Esophagus squamous epithelium (tissue), 5 donors: ENCODE measurements at places on chromosomes 7 and 10.

GRCh38 chr10:90915766-90916075 is 5.2 kb downstream of the ANKRD1 start:
- no peak for DNase-seq

DNA sequence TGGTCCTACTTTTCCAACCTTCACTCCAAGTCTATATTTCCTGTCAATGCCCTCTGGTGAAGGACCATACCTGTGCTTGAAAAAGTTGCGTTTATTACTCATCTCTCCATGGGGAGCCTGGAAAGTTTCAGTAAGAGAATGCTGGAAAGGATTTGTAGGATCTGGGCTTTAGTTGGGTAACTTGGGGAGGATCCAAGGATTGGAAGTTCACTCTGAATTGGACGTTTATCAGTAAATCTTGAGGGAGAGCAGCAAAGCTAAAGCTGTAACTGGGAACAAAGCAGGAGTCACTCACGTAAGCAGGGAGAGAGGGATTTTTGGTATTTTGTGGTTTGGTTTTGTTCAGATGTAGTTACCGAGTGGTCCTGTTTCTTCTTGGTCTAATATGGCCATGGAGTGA is 51.4 kb upstream of the NPVF start:
- no peak for DNase-seq

DNA sequence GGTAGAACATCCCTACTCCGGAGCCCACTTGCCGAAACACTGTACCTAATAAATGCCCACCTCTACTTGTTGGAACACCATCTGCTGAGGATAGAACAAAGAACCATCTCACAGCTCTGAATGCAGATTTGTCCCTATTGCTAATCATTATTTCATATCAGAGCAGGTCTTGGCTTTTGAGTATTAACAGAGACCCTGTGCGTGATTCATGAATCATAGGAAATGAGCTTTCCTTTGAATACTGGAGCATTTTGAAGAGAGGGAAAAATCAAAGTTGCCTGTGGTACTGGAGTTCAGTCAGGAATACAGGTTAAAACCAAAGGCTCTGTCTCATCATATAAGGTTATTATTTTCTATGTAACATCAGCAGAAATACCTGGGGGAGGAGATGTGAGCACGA is 1132.3 kb downstream of the XPNPEP1 start:
- DNase-seq = no peak

GRCh38 chr7:47715631-47716068 is 133.7 kb upstream of the TNS3 start:
- no peak for DNase-seq

- DNase-seq = no peak
These were observed 112.0 kb downstream of the TRRAP start for GRCh38 chr7:98990356-98990755.

- DNase-seq = no peak
These were observed 361.5 kb downstream of the FRMD4A start for GRCh38 chr10:13969118-13969791.

GRCh38 chr7:13115855-13116254 is 428.4 kb downstream of the ARL4A start:
- DNase-seq = no peak

GRCh38 chr7:106314875-106315274 is 30.1 kb upstream of the NAMPT start:
- DNase-seq = no peak

- DNase-seq = no peak
These were observed 19.6 kb upstream of the AGAP5 start for GRCh38 chr10:73717556-73717955.

DNA sequence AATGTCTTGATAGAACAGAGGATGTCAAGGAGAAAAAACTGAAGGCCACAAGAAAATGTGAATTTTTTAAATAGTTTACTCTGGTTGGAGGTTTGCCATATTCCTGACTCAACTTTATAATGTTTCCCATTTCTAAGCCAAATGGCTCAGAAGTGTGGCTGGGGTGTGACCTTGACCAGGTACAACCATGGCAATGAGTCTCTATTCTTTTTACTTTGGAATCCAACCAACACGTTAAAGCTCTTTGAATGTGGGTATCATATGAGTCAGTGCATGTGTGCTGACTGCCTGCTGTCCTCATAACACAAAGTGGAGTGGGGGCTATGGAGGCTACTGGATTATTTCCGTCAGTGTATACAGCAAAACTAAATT is 33.5 kb upstream of the DLD start:
- DNase-seq = no peak

DNA sequence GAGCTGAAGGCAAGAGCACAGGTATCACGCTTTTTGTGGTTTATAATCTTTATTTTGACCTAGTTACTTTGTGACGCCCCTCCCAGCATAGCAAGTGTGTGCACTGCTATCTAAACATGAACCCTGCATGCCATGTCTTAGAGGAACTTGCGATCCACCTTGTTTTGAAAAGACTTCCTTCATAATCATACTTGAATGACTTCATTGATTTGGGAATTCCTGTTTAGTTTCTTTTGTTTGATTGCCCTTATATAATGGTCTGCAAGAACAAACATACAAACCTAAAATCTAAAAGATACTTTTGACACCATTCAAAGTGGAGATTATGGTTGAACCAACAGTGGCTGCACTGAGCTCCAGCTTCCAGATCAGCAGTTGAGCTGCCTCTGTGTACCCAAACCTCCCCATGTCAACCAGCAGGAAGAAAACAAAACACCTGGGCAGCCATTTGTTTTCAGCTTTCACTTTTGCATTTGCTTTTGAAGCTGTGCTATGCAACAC is 132.6 kb downstream of the CELF2 start:
- DNase-seq = no peak

- DNase-seq = no peak
These were observed 16.0 kb downstream of the PPP1R9A start for GRCh38 chr7:94923412-94923811.

DNA sequence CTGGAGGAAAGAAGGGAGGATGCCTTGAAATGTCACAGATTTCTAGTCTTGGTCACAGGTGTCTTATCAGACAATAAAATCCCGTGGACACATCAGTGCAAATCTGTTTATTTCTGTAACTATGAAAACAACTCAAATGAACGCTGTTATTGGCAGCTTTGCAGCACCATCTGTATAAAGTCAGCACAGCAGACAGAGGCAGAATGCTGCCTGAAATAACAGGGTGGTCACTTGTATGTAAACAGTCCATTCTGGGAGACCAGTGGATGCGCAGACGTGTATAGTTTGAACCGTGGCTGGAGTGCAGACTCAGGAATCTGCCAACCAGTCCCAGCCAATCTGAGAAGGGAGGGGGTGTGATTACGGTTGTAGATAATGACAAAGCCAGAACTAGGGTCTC is 54.8 kb downstream of the SEC23IP start:
- DNase-seq = no peak

GRCh38 chr7:460374-461116 is 59.1 kb downstream of the PDGFA start:
- no peak for DNase-seq

DNA sequence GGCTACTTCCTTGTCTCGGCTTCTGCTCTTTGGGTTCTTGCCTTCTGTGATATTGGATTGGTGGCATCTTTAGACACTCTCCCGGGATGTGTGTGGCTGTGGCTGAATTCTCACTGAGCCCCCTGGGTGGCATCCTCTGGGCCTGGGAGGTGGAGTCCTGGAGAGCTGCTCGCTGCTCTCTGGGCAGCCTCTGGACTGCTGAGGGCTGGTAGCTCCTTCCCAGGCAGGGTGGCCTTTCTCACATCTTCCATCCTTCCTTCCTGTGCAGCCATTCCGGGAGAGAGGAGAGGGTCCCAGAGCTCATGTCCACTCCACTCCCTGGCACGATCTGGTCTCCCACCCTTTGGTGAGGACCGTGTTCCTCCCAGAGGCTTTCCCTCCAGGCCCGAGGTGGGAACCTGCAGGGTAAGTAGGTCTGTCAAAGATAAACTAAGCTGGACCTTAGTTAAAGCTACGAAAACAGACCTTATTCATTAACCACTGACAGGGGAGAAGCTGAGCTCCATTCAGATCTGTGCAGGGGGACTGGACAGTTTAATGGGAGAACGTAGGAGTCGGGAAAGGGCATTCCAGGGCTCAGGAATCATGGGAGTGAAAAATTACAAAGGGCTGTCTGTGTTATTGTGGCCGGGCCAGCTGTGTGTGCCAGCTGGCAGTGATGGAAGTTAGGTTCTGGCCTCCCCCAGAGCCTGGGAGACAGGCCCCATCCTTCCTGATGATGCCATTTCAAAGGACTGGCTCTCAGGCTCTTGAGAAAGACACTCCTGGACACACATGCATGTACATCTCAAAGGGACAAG is 8.7 kb downstream of the ATP6V0E2 start:
- DNase-seq = no peak

- no peak for DNase-seq
These were observed 252.7 kb upstream of the FERD3L start for GRCh38 chr7:19397911-19398310.

GRCh38 chr10:78312197-78313047 is 278.8 kb downstream of the RPS24 start:
- no peak for DNase-seq

DNA sequence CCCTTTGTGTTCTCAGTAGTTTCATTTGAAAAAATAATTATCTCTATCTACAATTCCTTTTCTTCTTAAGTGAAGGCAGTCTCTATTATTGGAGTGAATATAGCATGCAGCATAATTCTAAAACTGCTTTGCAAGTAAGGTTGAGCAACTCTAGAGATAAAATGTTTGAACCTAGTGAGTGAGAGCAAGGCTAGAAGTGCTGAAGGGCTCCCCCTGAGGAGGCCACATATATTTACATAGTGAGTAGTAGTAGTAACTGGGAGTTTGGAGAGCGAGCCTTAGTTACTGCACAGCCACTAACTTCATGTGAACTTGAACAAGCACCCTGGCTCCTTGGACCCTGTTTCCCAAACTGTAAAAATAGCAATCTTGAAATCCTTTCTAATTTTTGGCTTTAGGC is 141.5 kb upstream of the DKK1 start:
- DNase-seq = no peak

DNA sequence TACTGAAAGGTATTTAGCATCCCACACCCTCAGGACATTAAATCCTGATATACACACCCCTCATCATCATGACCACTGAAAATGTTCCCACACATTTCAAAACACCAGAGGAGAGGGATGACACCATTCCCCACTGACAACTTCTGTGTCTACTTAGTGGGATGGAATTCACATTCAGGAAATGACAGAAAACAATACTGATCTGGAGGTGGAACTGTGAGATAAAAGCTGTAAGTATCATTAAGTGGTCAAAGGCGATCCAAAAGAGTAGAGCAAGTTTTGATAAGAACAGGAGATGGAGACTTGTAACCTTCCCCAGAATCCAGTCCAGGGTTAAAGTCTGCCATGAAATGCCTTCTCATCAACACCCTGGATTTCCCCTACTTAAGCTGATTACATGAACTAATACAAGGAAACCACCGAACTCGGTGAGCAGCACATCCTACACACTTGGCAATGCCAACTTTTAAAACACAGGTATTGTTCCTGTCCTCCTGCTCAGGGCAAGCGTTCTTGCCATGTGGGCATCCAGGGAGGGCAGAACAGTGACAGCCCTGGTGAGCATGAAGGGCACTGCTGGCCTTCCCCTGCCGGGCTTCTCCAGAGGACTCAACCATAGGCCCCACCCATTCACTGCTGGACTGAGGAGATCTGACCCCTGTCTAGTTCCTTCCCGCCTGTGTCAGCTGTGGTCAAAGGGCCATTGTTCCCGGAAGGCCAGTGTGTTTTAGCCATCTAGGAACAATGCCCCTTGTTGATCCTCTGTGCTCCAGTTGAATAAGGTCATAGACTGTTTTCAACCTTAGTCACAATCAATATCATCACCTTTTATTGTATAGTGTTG is 85.0 kb downstream of the SGMS1 start:
- no peak for DNase-seq

- DNase-seq = peak; percentile 34
These were observed 12.2 kb upstream of the PDK4 start for GRCh38 chr7:95608359-95609173.

DNA sequence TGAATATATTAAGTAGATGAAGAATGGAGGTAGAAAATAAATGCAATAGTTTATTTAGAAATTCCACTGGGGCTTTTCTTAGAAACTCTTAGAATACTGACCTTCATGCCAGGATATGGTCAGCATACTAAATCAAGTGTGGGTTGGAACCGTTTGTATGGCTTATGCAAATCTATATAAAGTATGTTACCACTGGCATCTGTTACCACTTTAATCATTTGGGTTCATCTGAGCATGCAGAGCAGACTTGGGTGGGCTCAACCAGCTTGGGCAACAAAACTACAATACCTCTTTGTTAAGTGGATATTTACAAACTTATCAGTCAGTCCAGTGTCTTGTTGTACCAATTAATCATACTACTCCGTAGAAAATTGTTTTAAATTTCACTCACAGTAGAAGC is 125.8 kb downstream of the CRPPA start:
- no peak for DNase-seq

DNA sequence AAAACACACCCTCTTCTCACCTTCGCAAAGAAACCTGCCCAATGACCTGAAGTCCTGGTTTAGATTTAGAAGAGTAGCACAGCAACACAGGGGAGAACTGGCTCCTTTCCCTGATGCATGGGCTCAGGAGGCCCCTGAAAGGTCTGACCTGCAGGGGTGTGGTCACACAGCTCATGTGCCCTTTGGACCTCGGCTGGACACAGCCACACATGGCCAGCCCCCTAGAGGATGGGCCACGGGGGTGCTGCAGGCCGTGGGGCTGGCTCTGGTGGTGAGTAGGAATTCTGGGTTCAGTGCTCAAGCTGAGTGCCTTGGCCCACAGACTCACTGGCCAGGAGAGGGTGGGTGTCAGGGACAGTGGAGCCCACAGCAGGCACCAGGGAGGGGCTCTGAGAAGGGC is 118.5 kb upstream of the ADCY1 start:
- DNase-seq = no peak

DNA sequence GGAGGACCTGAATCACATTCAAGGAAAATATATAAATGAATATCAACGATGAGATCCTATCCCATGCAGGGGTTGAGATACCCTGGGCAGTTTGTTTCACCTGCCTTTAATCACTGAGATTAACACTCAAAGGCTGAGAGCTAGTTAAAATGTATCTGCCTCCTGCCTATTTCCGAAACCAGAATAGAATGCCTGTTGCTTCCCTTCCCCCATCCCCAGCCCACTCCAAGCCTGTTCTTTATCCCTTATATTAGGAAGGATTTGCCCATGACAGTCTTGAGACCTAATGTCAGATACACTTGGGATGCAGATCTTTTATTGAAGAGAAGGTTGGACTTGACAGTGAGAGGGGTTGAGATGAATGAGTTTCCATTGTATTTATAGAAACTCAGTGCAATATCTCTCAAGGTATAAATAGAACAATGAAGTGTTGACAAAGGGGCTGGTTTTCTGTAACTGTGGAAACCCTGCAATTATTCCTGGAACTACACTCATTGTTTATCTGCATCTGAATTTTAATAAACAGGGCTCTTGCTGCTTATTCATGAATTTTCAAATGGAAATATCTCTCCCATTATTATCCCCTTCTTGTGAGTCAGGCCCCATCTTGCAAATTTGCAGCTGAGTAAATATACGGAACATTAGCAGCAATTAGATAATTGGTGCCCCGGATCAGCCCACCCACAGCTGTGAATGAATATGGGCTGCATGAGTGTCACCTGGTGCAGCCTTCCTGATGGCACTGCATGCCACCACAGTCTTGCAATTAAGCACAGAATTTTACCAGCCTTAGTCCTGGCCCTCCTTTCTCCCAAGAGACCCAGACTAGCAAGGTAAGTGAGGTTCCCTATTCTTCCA is 66.7 kb downstream of the SORCS3 start:
- no peak for DNase-seq

- no peak for DNase-seq
These were observed 68.0 kb downstream of the CTTNBP2 start for GRCh38 chr7:117805241-117805640.
